Iris pigment epithelial cell (primary cell): ENCODE measurements at places on chromosomes 1 and 21.

GRCh38 chr1:204680461-204680860, 5.1 kb downstream of the LRRN2 start:
- no peak for DNase-seq

DNA sequence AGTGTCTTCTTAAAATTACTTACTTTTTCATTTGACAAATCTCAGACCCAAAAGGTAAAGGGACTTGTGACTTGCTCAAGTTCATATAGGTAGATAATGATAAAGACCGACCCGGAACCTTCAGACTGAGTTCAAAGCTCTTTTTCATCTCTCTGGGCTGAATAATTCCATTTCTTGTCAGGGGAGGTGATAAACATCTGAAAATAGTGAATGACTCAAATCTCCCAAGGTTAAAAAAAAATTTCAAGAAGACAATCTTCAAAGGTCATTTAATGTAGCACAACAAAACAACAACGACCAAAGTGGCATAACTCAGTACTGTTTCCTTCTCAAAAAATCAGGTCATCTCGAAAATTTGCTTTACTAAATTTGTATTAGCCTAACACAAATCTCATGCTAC, 20.6 kb downstream of the LUZP1 start:
- DNase-seq: peak; percentile 42

DNA sequence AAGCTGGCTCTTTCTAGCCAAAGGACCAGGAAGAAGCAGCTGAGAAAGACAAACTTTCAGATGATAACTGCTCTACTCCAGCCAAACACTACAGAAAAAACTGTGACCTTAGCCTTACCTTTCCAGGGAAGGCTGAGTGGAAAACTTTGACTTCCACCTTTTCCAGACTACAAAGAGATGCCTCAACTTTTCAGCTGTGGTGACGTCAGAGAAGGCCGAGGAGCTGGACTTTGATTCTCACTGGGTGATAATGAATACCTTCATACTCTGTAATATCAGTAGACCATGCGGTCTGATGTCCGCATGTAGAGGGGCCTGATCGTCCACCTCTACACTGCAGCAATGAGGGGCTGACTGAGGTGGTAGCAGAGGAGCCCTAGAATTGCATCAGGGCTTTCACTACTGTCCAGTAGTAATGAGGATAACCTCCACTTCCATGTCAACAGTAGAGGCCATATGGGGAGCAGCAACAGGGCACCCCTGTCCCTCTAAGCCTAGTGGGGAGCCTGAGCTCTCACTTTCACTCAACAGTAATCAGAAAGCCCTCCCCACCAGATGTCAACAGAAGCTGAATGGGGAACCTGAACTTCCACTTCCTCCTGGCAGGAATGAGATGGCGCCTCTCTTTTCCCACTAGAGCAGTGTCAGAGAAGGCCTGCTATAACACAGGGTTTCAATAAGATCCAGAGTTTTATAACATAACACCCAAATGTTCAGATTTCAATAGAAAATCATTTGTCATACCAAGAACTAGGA, 28.4 kb upstream of the PADI1 start:
- DNase-seq: no peak

GRCh38 chr1:109181085-109181806, 32.5 kb upstream of the SARS1 start:
- DNase-seq: peak; percentile 23

GRCh38 chr1:177440821-177441220, 270.1 kb downstream of the BRINP2 start:
- DNase-seq: no peak

GRCh38 chr1:90114521-90115141, 119.7 kb downstream of the ZNF326 start:
- DNase-seq: peak; percentile 56

GRCh38 chr1:156760092-156760795, 7.1 kb upstream of the PRCC start:
- no peak for DNase-seq

- peak; percentile 16 for DNase-seq
These were observed 60.8 kb upstream of the RNF11 start for GRCh38 chr1:51175278-51175677.

DNA sequence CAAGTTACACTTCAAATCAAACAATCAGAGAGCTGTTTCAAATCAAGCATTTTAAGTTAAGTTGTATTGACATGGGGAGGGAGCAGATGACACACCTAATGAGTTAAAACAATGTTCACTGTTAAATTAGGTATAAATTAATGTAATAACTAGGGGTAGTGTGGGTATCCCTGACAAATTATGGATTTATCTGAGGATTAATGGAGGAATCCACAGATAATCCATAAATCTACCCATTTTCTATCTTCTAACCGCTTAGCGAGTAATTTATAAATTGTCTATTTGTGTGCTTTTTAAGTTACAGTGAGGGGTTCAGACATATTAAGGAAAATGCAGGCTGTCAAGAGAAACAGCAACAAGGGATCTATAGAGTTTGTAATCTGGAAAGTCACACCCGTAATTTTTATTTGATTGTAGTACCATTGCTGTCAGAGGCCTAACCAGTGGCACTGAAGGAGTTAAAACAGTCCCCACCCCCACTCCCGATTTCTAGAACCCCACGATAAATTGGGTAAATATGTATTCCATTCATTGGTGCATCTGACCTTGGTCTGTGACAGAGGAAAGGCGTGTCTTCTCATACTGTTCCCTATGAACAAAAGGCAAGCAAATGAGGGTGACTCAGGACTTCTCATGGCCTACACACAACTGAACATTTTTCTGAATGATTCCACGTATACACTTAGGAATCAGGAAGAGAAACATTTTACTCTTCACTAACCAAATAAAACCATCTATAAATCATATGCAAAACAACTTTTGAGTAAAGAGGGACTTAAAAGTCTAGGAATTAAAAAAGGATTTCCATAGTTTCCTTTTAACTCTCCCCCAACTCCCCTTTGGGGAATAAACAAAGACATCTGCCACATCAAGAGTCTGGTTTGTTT, 7.4 kb downstream of the IRF2BP2 start:
- peak; percentile 97 for DNase-seq

GRCh38 chr21:42311816-42312625, 3.2 kb downstream of the TFF3 start:
- DNase-seq: no peak

GRCh38 chr1:30058970-30059369, 664.4 kb downstream of the MATN1 start:
- peak; percentile 74 for DNase-seq

DNA sequence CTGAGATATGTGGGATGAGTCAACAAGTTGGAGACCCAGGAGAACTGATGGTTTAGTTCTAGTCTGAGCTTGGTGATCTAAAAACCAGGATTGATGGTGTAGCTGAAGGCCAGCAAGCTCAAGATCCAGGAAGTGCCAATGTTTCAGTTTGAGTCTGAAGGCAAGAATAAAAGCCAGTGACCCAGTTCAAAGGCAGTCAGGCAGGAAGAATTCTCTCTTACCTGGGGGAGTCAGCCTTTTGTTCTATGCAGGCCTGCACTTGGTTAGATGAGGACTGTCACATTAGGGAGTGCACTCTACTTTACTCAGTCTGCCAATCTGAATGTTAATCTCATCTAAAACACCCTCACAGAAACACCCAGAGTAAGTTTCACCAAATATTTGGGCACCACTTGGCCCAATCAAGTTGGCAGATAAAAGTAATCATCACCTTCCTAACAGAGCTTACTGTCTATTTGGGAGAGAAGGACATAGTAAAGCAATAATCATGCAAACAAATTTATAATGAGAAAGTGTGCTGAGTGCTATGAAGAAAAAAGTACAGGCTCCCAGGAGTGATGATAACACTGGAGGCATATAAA, 63.4 kb downstream of the TSEN15 start:
- no peak for DNase-seq

- peak; percentile 81 for DNase-seq
These were observed 15.6 kb downstream of the RPS27 start for GRCh38 chr1:154006136-154006535.

DNA sequence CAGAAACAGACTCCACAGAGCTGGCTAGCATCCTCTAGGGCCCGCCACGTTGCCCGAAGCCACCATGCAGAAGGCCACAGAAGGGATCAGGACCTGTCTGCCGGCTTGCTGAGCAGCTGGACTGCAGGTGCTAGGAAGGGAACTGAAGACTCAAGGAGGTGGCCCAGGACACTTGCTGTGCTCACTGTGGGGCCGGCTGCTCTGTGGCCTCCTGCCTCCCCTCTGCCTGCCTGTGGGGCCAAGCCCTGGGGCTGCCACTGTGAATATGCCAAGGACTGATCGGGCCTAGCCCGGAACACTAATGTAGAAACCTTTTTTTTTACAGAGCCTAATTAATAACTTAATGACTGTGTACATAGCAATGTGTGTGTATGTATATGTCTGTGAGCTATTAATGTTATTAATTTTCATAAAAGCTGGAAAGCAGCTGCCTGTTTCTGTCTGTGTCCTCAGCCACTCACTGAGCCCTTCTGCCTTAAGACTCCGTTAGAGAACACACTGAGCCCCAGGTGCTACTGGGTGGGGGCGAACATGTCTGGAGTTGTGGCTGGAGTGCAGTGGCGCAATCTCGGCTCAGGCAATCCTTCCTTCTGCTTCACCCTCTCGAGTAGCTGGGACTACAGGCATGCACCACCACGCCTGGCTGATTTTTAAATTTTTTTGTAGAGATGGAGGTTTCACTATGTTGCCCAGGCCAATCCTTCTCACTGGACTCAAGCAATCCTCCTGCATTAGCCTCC, 14.8 kb downstream of the MFSD2A start:
- DNase-seq: no peak

DNA sequence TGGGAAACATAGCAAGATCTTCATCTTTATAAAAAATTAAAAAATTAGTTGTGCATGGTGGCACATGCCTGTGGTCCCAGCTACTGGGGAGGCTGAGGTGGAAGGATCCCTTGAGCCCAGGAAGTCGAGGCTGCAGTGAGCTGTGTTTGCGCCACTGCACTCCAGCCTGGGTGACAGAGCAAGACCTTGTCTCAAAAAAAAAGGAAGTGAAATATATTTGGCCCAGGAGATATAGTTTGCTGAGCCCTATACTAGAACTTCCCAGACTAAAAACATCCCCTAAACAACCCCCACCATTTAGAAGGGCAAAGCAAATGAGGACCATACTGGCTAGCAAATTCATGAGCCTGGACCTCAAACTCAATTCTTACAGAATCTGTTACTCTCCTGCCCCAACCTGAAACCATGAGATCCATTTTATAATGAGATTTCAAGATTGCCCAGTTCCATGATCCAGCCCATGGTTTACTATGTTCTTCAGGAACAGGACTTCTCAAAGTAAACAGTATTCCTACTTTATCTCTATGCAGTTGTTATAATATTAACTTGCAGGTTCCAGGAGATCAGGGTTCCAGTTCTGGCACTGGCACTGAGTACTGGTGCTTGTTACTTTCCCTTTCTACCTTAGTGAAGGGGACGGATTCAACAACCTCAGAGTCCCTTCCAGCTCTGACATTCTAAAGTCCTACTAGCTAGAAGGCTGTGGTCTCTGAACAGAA, 48.9 kb upstream of the TADA1 start:
- DNase-seq: no peak

- DNase-seq: no peak
These were observed 253.6 kb downstream of the HMCN1 start for GRCh38 chr1:185987611-185988321.

DNA sequence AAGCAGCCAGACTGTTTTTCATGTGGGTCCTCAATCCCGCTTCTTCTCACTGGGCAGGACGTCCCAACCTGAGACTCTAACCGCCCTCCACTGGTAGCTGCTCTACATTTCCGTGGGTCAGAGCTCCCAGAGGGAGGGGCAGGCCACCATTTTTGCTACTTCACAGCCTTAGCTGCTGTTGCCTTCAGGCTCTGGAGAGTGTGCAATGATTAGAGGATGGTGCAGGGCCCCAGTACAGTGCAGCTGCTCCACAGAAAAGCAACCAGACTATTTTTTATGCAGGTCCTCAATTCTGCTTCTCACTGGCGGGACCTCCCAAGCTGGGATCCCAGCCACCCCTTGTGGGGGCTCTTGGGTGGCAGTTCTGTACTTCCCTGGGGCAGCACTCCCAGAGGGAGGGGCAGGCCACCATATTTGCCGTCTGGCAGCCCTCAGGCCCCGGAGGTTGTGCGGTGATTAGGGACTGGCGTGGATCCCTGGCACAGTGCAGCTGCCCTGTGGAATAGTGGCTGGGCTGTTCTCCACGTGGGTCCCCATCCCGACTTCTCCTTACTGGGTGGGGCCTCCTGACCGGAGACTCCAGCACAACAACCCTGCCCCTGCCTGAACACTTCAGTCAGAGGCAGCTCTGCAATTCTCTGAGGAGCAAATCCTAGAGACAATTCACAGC, 647.6 kb upstream of the PKN2 start:
- no peak for DNase-seq

- no peak for DNase-seq
These were observed 13.3 kb downstream of the SLC66A1 start for GRCh38 chr1:19325368-19325957.

DNA sequence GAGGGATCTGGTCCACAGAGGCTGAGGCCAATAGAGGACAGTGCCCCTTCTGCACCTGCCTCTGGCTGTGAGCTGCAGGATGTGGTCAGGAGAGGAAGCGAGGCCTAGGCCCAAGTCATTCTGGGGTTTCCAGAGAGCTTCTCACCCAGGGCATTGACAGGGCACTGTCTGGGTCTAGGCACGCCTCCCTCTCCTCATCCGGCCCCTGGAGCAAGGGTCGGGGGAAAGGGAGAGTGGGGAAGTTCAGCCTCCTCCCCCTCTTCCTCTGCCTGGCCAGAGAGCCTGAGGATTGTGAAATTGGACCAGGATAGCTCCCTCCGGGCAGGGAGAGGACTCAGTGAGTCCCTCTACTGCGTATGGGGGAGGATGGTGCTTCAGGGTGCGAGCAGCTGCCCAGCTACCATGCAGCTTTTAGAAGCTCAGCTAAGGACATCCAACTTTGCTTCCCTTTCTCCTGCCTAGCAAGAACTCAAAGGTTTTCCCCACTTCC, 6.3 kb upstream of the INAVA start:
- DNase-seq: peak; percentile 25

DNA sequence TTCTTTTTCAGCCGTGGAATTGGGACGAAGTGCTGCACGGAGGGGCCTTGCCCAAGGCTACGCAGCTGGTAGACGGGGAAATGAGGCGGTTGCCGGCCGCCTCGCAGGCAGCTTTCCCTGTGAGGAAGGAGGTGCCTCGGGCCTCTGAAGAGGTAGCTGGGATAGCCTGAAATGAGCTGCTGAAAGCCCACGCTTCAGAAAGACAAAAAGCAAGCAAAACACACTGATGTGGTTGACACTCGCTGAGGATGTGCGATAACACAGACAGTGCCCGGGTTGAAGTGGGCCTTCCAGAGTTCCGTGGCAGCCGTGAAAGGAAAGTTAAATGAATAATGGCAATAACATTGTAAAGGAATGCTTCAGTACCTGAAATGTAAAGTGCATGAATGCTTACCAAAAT, 47.2 kb downstream of the S1PR1 start:
- DNase-seq: no peak

DNA sequence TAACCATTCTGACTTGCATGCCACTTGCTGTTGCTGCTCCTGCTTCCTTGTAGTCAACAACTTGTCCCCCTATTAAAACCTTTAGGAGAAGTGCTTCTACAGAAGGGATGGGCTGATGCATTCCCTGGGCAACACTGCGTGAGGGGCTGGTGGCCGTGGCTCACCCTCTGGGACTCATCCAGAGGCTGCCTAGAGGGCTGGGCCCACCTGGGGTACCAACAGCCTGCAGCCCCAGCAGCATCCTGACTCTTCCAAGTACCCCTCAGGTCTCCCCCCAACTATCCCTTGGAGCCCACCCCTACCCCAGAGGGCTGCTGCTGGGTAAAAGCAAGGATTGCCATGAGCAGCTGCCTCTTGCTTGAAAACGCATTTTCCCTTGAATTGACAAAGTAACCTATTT, 34.7 kb upstream of the LHX4 start:
- no peak for DNase-seq

- DNase-seq: peak; percentile 76
These were observed 28.9 kb downstream of the ODR4 start for GRCh38 chr1:186404454-186405051.

GRCh38 chr1:210250665-210250997, 18.0 kb downstream of the SERTAD4 start:
- no peak for DNase-seq
